ENCODE measurements at places on chromosomes 2 and 18.

DNA sequence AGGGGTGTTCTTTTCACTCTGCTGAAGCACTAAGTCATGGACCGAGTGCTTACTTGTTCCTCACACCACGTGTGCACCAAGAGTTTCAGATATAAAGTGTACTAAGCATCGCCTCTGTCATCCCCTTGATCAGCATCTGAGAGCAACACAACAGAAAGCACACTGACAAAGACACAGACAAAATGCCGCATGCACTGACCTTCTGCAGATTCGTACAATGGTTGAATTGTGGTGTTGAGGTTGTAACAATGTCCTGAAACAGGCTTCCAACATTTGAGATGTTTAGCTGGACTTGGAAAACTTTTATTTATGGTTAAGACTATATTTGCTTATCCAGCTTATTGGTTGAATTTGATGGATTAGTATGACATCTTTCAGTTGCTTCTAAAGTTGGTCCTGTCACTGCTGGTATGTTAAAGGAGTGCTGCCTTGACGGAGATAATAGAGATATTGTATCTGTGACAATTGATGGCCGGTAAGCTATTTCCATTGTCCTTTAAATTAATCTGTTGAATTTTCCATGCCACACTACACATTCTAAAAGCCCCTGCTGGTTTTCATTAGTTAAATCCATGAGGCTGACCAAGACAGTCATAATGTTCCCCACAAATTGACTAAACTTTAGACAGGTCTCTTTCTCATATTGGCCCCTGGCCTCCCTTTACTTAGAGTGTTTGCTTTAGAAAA lies 99.9 kb downstream of the CBLN2 start:
- no peak for DNase-seq

- DNase-seq, result no peak
Observed at GRCh38 chr18:38250971-38251370, 685.4 kb upstream of the CELF4 start.

- DNase-seq, result peak; percentile 86
Observed at GRCh38 chr2:38690499-38691420, 24.8 kb downstream of the GALM start.

DNA sequence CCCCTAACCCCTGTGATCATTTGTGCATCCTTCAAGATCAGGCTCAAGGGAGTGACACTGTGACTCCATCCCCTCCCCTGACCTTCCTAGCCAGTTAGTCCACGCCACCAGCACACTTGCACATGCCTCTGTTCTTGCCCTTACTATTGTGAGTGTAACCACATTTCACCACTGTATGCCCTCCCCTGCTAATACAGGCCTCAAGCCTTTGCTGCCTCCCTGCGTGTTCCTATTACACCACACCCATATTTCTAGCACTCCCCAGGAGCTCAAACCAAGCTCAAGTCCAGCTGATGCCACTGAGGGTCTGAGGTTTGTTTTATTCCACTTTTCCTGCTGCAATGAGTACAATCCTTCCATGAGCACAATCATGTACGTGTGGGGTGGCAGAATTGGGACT lies 288.9 kb upstream of the FBXO11 start:
- DNase-seq, result no peak

DNA sequence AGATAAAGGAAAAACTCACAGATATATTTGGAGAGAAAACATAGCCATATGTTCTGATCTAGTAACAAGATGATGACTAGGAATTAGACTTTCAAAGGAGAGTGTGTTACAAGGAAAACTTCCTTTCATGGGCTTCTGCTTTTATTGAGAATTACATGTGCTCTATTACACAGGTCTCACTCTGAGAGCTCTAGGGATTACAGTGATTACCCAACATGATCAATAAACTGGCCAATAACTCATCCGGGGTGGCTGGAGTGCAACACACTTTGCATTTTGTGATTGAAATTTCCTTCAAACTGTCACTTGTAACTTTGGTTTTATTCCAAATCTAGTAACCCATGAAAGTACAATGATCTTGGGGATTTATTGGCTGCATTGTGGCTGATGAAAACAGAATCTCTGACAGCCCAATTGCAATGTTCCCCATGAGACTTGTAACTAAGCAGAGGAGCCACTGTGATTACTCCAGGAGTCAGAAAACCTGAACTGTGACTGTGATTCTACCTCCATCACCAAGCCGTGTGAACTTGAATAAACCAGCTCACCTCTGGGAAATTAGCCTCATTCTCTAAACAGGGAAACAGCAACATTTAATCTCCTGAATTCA lies 40.2 kb upstream of the LRRC30 start:
- DNase-seq, result no peak

- peak; percentile 10 for DNase-seq
Observed at GRCh38 chr2:112542984-112543661, 858 bp downstream of the POLR1B start.

DNA sequence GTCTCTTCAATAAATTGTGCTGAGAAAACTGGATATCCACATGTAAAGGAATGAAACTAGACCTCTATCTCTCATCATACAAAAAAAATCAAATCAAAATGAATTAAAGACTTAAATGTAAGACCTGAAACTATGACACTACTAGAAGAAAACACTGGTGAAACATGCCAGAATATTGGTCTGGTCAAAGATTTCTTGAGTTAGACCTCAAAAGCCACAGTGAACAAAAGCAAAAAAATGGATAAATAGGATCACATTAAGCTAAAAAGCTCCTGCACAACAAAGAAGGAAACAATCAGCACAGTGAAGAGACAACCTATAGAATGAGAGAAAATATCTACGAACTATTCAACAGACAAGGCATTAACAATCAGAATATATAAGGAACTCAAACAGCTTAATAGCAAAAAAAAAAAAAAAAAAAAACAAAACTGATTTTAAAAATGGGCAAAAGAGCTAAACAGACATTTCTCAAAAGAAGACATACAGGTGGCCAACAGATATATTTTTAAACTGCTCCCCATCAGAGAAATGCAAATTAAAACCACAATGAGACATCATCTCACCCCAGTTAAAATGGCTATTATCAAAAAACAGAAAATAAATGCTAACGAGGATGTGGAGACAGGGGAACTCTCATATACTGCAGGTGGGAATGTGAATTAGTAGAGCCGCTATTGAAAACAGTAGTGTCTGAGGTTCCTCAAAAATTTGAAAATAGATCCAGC lies 66.3 kb downstream of the NCKAP1 start:
- DNase-seq, result no peak

- peak; percentile 89 for DNase-seq
Observed at GRCh38 chr2:223549215-223549614, 52.9 kb downstream of the SCG2 start.

DNA sequence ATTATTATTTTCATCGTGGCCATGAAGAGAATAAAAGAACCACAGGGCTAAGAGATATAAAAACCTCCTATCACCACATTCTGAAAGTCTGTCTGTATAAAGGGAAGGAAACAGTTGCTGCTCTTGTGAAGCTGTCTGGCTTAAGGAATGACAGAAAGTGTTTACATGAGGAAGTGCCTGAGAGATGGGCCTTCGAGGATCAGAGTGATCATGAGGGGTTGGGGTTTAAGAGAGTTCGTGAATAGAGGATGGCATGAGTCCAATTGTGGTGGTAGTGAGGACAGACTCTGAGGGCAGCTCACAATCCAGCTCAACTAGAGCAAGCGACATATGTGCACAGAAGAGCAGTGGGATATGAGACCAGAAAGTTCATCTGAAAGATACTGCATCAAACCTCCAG lies 65.8 kb upstream of the PIEZO2 start:
- no peak for DNase-seq

- DNase-seq, result peak; percentile 79
Observed at GRCh38 chr2:174593574-174594203, 3.9 kb downstream of the WIPF1 start.

- peak; percentile 32 for DNase-seq
Observed at GRCh38 chr18:51255693-51256092, 58.2 kb upstream of the MEX3C start.

DNA sequence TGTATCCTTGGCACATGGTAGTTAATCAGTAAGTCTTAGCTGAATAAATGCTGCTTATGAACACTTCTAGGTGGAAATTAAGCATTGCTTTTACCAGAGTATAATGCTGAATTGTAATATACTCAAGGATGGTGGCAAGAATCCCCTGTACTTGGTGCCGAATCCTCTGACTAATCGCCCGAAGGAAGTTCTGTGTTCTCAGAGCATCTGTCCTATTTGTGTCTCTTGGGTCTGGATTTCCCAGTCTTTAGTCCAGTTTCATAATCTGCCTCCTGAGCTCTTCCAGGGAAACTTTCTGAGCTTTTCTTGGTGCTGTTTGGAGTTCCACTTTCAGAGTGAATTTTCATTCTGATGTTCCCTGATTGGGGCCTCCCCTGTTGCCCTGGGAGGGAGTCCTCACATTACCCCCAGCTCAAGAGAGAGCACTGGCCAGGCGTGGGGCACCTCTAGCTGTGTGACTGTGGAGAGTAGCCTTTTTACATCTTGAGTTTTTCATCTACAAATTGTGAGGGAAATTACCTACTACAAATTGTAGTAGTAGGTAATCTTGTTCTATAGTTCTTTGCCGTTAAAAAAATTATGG lies 144.9 kb downstream of the LTBP1 start:
- DNase-seq, result no peak

DNA sequence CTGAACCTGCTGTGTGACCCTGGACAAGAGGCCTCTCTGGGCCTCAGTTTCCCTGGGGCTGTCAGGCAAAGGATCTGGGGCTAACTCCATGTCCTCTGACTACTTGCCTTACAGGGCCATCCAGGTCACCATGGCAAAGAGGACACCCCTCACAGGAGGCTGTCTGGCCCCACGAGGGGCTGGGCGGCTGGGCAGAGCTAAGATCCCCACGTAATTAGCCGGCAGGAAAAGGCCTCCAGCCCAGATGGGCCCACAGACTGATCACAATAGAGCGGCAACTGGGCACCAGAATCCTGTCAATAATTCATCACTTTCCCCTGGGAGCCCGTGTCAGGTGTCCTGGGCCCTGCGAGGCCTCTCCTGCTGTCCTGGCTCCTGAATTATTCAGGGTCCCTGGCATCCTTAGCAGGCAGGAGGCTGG lies 44.8 kb upstream of the OTOF start:
- no peak for DNase-seq

DNA sequence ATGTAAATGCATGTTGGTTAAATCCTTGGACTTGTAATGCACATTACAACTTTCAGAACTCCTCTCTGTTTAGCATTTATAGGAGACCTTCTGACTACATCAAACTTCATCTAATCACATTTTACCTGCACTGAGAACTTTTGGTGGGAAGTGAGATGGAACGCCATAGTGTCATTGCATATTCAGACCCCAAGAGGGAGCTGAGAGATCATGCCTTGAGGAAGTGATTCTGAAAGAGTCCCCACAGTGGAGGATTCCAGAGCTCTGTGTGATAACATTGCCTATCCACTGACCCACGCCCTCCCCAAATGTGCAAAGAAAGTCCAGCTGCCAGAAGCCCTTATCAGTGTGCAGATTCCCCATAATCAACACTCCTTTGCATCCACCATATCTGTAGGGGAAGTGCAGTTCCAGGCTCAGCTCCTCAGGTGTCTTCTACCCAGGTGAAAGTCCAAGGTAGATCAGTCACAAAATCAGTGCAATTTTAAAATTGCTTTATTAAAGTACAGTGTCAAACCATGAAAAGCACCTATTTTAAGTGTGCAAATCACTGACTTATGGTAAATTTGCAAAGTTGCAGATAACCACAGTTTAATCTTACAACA lies 212.4 kb downstream of the RPIA start:
- peak; percentile 44 for DNase-seq

DNA sequence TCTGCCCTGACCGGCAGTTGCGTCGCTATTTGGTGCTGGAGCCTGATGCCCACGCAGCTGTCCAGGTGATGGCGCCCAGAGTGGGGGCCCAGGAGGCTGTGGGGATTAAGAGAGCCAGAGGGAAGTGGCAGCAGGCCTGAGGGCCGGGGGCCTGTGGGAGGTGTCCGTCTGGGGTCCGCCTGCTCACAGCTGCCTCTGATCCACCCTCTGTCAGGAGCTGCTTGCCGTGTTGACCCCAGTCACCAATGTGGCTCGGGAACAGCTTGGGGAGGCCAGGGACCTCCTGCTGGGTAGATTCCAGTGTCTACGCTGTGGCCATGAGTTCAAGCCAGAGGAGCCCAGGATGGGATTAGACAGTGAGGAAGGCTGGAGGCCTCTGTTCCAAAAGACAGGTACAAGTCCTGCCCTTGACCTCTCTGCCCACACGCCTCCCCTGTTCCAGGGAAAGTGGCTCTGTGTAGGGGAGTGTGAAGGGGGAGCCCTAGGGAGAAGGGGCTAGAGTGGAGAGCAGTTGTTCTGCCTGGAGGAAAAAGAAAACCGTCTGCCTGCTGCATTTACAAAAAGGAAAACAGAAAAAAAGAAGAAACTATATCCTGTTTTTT lies 11.6 kb downstream of the STK11IP start:
- no peak for DNase-seq

DNA sequence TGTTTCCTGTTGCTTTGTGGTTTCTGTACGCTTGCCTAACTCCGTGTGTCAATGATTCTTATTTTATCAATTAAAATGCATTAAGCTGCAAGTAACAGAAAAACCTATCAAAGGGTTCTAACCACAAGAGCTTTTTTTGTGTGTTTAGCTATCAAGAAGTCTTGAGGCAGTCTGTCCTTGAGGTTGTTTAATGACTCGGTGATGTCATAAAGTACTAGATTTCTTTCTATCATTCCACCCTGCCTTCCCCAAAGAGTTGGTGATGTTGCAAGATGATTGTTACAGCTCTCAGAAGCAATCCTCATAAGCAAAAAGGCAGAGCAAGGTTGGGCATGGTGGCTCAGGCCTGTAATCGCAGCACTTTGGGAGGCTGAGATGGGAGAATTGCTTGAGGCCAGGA lies 51.9 kb upstream of the SPTBN1 start:
- peak; percentile 75 for DNase-seq

GRCh38 chr2:205555566-205556230 lies 126.6 kb upstream of the NRP2 start:
- no peak for DNase-seq

DNA sequence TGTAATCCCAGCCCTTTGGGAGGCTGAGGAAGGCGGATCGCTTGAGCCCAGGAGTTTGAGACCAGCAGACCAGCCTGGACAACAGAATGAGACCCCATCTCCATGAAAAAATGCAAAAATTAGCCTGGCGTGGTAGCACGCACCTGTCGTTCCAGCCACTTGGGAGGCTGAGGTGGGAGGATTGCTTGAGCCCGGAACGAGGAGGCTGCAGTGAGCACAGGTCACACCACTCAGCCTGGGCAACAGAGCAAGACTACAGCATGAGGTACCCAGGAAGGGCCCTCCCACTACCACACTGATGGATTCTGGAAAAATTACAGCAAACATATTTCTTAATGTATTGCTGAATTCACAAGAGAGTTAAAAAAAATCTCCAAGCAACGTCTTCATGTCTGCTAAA lies 56.3 kb upstream of the HPCAL1 start:
- DNase-seq, result no peak

GRCh38 chr2:189037518-189037917 lies 63.3 kb downstream of the COL3A1 start:
- peak; percentile 59 for DNase-seq
